ENCODE measurements at places on chromosomes 3 and 15.

DNA sequence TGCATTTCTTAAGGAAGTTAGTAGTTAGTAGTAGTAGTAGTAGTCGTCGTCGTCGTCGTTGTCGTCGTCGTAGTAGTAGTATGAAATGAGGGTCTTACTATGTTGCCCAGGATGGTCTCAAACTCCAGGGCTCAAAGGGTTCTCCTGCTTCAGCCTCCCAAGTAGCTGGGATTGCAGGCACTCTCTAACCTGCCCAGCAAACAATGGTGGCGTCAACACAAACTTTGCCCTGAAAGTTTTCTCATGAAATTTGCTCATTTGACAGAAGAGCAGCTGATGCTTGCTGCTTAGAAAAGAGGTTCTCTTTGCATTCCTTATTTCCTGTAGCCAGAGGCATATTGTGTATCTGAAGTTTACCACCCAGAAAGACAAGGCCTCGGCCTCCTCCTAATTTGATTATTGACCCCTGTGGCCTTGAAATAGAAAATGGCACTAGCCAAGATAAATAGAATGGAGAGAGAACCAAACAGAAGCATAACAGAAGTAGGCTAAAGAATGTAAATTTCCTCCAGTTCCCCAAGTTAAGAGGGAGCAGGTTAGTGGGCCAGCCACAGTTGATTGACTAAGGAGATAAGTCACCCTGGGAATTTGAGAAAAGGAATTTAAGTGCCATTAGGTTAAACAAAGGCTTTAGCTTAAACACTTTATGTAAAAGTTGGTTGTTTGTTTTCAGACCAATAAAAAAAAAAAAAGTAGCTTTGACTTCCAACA, 166.2 kb upstream of the ROBO2 start:
- no peak for DNase-seq

DNA sequence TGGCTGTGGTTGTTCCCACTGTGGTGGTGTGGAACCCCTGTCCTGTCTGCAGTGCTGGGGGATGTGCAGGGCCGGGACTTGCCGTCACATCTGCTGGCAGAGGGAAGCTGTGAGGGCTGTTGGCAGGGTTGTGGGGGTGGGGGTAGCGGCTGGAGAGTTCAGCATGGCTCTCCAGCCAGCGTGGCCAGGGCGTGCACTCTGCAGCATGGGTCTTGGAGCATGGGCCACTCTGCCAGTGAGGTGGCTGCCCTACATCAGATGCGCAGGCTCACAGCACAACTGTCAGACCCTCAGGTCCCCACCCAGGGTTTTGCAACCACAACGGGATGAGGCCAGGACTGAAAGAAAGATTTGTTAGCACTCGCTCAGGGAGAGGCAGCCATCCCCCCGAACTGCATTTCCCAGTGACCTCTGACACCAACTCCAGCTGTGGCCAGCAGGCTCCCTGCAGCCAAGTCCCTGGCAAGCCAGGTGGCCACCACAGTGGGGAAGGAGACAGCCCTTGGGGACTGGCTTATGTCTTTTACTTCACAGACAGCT, 237.7 kb upstream of the LYSMD4 start:
- DNase-seq = no peak

DNA sequence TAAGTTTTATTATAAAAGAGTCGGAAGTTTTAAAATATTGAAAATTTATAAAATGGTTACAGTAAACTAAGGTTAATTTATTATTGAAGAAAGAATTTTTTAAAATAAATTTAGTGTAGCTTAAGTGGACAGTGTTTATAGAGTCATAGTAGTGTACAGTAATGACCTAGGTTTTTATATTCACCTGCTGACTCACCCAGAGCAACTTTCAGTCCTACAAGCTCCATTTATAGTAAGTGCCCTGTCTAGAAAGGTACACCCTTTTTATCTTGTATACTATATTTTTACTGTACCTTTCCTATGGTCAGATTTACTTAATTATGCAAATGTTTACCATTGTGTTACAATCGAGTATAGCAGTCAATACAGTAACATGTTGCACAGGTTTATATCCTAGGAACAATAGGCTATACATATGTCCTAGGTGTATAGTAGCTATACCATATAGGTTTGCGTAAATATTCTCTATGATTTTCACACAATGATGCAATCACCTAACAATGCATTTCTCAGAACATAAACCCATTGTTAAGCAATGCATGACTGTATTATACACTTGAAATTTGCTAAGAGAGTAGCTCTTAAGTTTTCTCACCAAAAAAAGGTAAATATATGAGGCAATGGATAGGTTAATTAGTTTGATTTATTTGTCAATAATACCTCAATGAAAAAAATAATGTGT, 106.9 kb upstream of the CD96 start:
- DNase-seq = no peak

DNA sequence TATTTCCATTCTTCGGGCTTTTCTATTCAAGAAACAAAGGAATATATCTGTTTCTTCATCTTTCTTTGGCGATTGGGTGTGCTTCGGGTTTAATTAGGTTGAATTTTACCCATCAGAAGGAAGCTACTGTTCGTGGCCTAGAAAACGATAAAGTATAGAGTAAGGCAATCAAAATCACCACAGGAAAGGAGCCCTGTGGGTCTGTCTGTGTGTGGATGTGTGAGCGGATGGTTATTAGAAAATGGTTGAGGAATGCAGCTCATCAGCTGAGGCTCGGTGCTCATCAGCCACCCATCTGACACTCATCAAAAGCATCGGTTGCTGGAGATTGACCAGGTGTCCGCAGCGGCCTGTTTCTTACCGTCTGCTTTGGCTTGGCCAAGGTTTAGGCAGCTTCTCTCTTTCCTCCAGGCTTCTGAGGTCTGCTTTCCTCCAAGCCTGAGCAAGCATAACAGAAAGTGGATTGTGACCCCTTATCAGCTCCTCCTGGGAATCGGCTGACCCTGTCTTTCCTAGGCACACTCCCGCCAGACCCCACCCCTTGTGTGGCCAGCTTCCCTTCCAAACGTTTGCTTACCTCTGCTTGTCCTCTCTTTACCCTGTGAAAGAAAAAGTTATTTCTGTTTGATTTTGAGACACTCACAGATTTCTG, 17.6 kb upstream of the ISLR start:
- DNase-seq = no peak

- no peak for DNase-seq
Observed at GRCh38 chr3:144015133-144015532, 43.5 kb downstream of the DIPK2A start.

GRCh38 chr15:49887659-49888322, 231.2 kb downstream of the ATP8B4 start:
- DNase-seq = no peak
